ENCODE measurements at places on chromosomes 6 and 20.

GRCh38 chr20:444117-444516 lies 18.2 kb downstream of the TBC1D20 start:
- no peak for DNase-seq

- no peak for DNase-seq
Measured at GRCh38 chr6:2962004-2962403, 9.4 kb downstream of the SERPINB6 start.

- no peak for DNase-seq
Measured at GRCh38 chr6:140276719-140277118, 902.3 kb upstream of the CITED2 start.

DNA sequence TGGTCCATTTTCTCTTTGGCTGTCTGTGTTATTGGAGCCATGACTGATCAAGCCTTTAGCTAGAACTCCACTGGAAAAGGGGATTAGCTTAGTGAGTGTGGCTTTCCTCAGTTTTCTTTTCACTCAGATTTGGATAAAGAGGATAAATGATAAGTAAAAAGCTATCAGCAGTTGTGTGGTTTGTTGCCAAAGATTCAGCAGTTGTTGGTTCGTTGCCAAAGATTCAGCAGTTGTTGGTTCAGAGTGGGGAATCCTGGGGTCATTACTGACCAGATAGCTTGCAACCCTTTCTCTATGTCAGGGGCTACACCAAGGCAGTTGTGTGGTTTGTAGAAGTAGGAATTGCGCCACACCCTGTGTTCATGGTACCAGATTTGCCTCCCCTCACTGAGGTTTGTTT lies 107.7 kb upstream of the SCP2D1 start:
- DNase-seq, result no peak

GRCh38 chr6:90183587-90184333 lies 112.9 kb downstream of the BACH2 start:
- DNase-seq, result peak; percentile 72

GRCh38 chr20:37630993-37631392 lies 62.8 kb upstream of the CTNNBL1 start:
- DNase-seq, result no peak

GRCh38 chr6:36743032-36743431 lies 45.4 kb downstream of the RAB44 start:
- DNase-seq, result no peak

DNA sequence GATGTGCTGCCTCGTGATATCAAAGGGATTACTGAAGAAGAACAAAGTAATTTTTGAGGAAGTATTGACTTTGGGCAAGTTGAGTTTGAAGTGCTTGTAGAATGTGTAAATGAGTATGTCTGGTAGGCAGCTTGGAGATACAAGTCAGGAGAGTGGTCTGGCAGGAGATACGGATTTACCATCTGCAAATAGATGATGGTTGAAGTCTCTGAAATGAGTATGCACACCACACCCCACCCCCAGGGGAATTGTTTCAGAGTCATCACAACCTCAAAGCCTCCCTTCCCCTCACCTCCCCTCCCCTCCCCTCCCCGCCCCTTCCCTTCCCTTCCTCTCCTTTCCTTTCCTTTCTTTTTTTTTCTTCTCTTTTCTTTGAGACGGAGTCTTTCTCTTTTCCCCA lies 16.4 kb upstream of the MCUR1 start:
- no peak for DNase-seq

DNA sequence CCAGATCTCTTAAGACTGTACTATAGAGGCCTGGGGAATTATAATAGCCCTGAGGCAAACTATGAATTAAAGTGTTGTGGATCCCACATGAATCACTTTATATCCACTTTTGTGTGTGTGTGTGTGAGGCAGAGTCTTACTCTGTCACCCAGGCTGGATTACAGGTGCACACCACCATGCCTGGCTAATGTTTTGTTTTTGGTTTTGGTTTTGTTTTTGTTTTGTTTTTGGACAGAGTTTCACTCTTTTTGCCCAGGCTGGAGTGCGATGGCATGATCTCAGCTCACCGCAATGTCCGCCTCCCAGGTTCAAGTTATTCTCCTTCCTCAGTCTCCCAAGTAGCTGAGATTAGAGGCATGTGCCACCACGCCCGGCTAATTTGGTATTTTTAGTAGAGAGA lies 32.2 kb upstream of the MICB start:
- no peak for DNase-seq

- no peak for DNase-seq
Measured at GRCh38 chr6:139448998-139449610, 74.7 kb upstream of the CITED2 start.

GRCh38 chr6:31771992-31772358 lies 5.2 kb downstream of the VWA7 start:
- no peak for DNase-seq

DNA sequence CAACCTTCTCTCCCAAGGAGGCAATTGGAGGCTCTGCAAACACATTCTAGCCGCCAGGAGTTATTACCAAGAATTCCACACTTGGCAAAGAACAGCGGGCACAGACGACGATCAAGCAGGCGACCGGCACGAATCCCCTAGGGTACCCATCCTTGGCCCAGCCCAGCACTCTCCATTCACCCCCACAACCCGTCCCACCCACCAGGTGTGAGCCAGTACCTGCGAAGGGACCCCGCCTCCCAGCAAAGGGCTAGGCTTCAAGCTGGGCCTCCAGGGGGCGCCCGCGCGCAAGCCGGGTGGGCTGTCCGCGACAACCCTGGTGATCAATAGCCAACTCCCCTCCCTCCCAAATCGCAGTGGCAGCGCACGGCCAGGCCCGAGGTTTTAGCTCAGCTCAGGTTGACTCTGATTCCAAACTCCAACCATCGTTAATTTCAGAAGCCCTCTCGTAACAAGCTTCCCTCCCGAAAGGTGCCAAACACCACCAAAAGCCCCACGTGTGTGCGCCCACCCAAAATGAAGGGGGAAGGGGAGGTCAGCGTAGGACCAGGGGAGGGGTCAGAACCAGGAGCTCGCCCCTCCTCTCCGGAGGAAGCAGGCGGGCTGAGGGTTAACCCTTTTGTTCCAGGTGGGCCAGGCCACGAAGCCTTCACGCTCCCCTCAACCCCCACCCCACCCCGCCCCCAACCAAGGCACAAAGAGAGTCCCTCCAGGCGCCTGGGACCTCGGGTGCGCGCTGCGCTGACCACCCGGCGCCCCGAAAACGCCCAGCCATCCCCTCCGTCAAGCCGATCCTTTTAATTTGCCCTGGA lies 2.1 kb downstream of the SALL4 start:
- DNase-seq, result peak; percentile 67

DNA sequence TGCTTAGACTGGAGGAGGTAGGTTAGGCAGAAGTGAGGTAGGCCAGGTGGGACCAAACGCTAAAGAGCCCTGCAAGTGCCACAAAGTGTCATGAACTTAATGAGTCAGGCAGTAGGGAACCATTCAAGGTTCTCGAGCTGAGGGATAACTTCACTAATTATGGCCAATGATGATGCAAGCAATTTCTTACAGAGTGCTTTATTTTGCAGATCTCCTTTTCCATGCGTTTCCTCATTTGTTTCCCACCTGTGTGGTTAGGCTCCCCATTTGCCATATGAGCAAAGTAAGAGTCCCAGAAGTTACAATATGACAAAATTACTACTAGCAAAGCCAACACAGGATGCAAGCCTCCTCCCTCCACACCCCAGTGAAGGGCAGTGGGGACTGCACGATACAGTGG lies 36.5 kb upstream of the PSMF1 start:
- no peak for DNase-seq

- no peak for DNase-seq
Measured at GRCh38 chr6:147497472-147497871, 11.0 kb upstream of the SAMD5 start.

DNA sequence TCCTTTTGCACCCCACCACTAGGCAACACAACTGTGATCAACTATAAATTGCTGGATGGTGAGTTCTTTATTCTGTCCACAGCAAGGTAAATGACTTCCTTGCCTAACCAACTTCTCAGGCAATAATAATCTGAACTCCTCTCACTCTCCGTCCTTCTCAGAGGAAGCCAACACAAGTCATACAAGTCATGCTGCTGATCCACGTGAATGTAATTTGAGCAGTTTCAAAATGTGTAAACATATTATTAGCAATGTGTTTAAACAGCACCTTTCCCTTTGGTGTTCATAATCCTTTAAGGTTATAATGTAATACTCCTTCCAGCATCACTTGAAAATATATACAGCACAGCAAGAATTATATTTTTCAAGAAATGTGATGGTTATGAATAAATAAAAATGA lies 127.9 kb downstream of the QRSL1 start:
- DNase-seq, result no peak

DNA sequence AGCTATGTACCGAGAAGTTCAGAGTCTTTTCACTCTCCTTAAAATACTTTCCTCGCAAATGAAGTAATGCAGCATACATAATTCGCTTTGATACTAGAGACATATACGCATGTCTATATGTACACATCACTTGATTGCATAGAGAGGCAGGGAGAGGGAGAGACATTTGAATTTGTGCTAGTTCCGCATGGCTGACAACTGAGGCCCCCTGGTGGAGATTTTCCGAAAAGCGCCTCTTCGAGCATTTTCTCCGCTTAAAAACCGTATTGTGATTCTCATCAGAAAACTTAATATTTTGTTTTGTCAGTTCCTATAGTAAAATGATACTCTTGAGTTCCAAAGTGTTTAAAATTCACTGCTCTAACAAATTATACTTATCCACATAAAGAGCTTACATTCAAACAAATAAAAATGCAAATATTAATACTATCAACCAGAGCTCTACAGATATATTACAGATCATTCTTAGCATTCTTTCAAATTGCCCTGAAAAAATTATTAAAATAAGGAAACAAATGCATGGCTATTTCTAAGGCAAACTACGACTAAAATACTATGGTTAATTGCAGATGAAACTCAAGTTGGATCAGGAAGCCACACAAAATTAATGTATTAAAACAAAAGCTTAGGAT lies 637 bp downstream of the MYLK4 start:
- DNase-seq, result peak; percentile 68

- DNase-seq, result no peak
Measured at GRCh38 chr6:16540804-16541752, 220.2 kb downstream of the ATXN1 start.

DNA sequence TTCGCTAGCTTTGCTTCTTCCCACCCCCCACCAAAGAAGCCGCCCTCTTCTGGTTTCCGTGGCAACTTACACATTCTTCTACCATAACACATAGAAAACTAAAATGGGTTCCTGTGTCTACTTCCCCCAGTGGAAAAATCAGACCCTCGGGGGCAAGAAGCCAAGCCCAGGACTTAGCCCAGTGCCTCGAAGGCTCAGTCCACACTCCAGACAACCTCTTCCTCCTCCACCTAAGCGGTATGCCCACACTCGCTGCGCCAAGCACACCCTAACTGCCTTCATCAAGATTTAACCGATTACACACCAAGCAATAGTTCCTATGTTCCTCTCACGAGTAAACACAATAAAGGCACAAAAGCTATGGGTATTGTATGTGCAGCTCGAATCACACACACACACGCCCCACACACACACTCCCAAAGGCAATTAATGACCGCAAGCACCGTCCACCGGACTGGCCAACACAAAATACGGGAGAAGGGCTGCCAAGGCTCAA lies 537 bp downstream of the PPIL4 start:
- no peak for DNase-seq

DNA sequence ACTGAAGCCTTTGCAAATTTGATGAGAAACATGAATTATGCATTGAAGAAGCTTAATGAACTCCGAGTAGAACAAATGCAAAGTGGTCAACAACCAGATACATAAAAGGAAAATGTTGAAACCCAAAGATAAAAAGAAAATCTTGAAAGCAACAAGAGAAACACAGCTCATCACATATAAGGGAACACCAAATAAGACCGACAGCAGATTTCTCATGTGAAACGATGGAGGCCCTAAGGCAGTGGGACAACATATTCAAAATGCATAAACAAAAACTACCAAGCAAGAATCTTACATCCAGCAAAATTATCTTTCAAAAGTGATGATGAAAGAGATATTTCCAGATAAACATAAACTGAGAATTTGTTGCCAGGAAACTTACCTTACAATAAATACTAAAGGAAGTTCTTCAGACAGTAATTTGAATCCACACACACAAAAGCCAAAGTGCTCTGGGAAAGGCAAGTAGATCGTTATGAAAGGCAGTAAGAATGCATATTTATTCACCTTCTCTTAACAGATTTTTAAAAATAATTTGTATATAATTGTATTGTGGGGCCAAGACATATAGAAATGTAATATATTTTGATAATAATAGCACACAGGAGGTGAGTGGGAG lies 22.5 kb downstream of the SLC52A3 start:
- DNase-seq, result no peak

- no peak for DNase-seq
Measured at GRCh38 chr6:71106276-71106675, 149.4 kb upstream of the B3GAT2 start.

DNA sequence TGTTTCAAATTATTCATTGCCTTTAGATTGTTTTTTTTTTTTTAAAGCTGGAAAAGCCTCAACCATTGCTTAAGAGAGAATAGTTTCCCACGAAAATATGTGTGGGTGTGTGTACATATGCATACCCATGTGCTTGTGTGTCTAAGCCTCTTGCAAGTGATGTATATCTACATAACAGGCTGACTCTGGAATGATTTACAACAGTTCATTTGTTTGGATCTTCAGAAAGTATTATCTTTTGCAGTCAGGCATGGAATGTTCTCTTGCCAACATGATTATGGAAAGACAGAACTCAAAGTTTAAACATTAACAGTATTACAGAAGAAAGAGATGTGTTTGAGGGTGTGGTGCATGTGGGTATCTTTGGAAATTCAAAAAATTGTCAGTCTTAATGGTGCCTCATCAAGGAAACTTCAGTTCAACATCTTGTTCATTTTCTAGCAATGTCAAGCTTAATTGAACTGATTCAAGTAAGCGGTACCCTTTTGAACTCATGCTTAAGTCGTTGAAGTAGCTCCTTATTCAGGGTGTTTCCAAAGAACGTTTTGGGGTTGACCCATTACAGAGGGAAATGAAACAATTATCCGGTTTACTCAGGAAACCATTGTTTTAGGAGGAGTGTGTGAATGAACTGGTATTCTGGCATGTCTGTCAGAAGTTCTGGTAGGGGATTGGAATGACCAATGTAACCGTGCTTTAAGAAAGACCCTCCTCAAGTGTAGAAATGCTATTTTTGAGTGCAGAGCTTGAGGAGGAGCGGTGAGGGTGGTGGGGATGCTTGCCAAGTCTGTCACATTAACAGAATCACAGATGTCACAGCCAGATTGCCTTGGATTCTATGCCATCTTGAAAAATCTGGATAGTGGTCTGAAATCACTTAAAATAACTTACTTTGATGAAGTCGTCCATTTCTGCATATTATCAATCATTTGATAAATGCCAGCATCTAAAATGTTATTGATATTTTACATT lies 60.3 kb downstream of the ADGRG6 start:
- DNase-seq, result no peak

DNA sequence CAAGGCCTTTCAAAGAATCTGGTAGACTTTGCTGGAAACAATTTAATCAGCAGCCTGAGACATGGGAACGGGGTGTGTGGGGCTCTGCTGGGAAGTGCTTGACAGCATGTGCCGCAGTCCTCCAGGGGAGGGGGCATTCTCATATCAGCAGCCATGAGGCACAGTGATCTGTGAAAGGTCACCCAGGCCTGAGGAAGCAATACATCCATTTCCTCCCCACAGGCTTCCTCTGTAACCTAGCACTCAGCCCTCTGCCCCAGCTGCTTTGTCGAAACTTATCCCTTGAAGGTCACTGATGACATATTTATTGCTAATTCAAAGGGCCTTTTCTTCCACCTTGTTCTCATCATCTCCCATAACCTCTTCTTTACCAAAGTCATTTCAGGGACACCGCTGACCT lies 103.3 kb downstream of the TNFAIP3 start:
- DNase-seq, result no peak

GRCh38 chr20:25280574-25281535 lies 33.0 kb downstream of the PYGB start:
- DNase-seq, result no peak

GRCh38 chr6:144756469-144756868 lies 471.3 kb downstream of the UTRN start:
- DNase-seq, result no peak
